CD4-positive, alpha-beta T cell treated with Interleukin-10 for 1 hour (primary cell): ENCODE measurements at places on chromosomes 12 and 14.

DNA sequence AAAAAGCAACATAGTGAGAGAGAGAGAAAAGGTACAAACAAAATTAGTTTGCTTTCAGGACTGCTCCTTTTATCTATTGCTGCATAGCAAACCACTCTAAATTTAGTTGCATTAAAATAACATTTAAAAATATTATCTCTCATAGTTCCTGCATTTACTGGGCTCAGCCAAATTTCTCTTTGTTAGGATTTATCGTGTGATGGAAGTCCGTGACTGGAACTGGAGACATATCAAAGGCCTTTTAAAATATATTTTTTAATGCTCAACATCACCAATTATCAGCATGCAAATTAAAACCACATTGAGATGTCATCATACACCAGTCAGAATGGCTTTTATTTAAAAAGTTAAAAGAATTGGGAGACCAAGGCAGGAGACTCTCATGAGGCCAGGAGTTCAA is 107.6 kb upstream of the SYT1 start:
- no peak for DNase-seq

DNA sequence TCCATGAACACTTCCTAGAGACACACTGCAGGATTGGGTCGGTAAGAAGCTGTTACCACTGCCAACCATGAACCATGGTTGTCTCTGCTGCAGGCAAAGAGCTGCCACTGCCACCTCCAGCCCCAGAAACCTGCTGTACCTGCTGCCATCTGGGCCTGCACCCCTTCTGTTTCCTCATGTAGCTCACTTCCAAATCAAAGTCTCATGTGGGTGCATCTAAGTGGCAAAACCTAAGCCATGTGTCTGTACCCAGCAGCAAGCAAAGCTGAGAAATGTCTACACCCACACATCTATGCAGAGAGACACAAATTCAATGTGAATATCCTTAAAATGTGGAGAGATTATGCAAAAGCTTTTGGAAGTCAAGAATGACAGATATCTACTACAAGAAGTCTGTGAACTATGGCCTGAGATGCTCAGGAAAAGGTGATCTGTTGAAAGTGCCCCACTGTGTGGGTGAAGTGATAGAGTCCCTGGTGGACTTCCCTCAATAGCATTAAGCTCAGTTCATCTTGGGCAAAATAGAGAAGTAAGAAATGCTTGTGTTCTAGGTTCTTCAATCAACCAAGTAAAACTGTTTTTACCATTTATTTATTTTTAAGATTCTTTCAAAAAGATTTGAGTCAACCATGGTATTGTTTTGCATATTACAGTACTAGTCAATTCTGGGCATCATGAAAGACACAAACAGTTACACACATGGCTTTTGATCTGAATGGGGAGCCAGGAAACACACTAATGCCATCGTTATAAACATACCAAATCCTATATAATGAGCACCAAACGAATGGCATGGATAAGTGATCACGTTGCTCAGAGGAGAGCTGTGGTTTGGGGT is 64.4 kb downstream of the FOS start:
- DNase-seq, result no peak

DNA sequence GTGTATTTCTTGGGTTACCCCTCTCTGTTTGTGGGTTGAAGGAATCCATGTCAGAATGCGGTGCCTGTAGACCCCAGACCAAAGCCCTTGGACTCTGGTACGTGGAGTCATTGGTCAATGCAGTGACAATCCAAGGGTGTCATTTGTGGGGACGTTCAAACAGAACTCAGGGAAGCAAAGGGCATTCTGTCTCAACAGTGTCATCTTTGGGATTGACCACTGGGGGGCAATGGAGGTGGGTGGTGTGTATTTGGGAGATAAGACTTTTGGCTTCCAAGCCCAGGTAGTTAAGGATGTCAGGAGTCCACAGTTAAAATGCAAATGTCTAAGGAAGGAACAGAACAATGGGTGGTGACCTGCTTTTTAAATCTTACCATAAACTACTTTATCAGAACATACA is 54.6 kb upstream of the CCDC175 start:
- DNase-seq, result no peak

DNA sequence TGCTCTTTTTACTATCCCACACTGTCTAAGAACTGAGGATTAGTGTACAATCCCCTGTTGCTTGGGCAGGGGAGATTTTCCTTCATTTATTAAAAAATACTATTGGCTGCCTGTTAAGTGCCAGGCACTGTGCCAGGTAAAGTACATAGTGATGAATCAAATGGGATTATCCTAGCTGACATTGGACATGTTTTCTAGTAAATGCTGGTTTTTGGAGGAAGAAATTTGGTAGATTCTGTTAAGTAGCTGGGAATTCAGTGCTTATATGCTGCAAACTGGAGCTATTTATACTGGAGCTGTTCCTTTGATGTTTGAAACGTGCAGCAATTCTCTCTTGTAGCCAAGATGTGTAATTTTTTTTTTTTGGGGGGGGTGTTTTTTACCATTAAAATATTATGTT is 299.6 kb downstream of the EMP1 start:
- DNase-seq, result no peak

DNA sequence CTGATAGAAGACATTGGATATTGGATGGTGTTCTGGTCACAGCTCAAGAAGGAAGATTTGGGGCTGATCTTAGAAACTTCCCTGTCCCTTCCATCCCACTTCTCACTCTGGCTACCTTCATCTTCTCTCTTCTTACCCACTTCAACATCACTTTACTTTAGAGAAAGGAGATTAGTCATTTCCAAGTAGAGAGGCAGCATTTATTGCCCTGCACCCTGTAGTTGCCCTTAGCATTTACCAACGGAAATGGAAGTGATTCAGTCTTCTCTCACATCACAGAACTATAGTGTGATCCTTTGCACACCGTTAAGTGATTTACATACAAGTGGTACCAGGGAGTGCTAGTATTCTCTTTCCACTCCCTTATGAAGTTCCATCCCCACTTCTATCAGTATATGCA is 52.4 kb downstream of the PHLDA1 start:
- DNase-seq, result peak; percentile 51

- no peak for DNase-seq
Measured at GRCh38 chr12:65902500-65902899, 78.2 kb downstream of the HMGA2 start.

GRCh38 chr12:71410844-71411243 is 28.8 kb upstream of the LGR5 start:
- DNase-seq, result no peak

- DNase-seq, result no peak
Measured at GRCh38 chr12:62436164-62436503, 30.5 kb upstream of the MON2 start.

GRCh38 chr12:47082796-47083621 is 3.2 kb upstream of the AMIGO2 start:
- DNase-seq, result no peak

GRCh38 chr12:121579981-121580868 is 598 bp downstream of the KDM2B start:
- DNase-seq, result peak; percentile 81

- no peak for DNase-seq
Measured at GRCh38 chr14:74684434-74684833, 28.4 kb downstream of the AREL1 start.
